Renal pelvis (tissue), 12 donors: ENCODE measurements at places on chromosomes 1 and 21. TPM values are rescaled to one million over a fixed set of nuclear protein-coding genes. Genes with fewer than 3 reads are reported as not detected.

GRCh38 chr1:209010475-209011230 is 572.9 kb upstream of the CAMK1G start:
- no peak for DNase-seq

DNA sequence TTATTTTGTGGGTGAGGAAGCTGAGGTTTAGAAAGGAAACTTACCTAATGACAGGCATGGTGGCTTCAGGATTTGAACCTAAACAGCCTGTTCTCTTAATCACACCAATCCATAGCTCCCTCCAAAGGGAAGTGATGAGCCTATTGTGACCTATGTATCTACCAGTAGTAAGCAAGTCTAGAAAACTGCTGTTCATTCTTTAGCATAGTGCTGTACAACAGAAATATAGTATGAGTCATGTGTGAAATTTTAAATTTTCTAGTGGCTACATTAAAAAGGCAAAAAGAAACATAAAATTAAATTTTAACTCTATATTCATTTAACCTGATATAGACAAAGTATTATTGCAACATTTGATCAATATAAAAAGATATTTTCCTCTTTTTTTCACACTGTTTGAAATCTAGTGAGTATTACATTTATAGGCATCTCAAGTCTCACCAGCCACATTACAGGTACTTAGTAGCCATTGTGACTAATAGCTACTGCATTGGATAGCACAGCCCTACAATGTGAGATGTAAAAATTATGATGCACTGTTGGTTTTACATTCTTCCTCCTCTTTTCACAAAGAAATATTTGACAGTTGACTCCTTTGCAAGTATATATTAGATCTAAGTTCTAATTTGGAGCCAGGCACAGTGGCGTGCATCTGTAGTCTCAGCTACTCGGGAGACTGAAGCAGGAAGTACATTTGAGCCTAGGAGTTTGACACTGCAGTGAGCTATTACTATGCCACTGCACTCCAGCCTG is 16.6 kb downstream of the IPO9 start:
- no peak for DNase-seq

DNA sequence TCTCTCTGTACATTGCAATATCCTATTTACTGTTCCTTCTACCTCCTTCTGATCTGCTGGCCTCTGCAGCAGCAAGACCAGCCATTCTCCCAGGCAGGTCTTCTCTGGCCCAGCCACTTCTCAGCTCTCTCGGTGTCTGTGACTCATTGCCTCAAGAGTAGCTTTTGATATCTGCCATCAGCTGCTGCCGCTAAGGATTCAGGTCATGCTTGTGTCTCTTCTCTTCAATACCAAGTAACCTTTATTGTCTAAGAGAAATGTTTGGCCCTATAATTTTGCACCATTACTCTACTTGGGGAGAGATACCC is 101.8 kb downstream of the TMEM53 start:
- DNase-seq: no peak

DNA sequence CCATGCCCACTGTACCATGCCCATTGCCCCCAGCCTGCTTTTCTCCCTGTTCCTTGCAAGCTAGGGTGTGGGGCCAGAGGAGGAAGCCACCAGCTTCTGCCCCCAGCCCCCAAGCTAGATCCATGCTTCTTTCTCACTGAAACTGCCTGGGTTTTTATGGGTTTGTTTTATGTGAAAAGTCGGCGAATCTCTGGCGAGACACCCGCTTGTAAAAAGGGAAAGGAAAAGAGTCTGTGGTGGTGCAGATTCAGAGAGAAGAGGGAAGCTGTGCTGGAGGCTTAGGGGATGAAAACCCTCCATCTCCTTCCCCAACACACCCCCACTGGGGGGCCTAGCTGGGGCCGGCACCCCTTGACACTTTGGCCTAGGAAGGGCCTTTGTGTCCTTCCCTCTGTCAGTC is 26.2 kb downstream of the GRHL3 start:
- no peak for DNase-seq

GRCh38 chr1:15734901-15735300 is 1.2 kb upstream of the SLC25A34 start:
- no peak for DNase-seq

DNA sequence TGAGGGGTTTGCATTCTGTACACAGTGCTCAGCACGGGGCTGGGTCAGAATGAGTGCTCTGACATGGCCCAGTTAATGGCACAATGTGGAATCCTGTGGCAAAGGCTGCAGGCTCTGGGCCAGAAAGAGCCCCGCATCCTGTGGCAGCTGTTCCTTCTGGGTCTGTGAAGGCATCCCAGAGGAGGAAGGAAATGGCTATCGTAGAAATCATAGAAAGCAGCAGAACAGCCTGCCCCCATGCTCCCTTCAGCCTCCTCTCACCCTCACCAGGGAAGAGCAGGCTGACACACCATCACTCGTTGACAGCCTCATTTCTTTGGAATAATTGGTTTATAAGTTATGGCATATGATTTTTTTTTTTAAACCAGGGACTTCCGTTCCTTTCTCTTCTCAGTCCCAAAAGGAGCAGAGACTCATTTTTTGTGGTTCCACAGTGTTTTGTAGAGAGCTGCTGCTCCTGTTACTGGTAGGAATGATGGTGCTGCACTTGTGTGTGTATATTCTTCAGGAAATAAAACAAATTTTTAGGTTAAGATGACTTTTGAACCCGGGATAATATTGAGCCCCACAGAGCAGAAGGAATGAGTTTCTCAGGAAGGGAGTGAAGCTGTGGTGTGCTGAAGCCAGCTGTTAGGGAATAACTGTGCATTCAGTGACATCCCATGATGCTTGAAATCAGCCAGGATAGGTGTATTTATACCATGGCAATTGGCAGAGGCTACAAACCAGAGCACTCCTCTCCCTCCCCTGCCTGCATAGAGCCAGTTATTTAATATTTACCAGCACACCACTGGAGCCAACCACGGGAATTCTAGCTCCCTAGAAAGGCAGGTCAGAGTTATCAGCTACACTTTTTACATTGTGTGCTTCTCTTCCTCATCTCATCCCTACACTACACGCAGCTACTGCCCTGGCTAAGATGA is 32.0 kb downstream of the PLXNA2 start:
- no peak for DNase-seq

GRCh38 chr1:108043707-108044106 is 78.7 kb upstream of the VAV3 start:
- no peak for DNase-seq

- DNase-seq: no peak
Observed at GRCh38 chr1:2969011-2969844, 52.0 kb upstream of the ACTRT2 start.

- no peak for DNase-seq
Observed at GRCh38 chr1:153180556-153180955, 22.7 kb upstream of the LELP1 start.

- peak; percentile 90 for DNase-seq
Observed at GRCh38 chr1:33180911-33181890, 642 bp downstream of the TRIM62 start.

DNA sequence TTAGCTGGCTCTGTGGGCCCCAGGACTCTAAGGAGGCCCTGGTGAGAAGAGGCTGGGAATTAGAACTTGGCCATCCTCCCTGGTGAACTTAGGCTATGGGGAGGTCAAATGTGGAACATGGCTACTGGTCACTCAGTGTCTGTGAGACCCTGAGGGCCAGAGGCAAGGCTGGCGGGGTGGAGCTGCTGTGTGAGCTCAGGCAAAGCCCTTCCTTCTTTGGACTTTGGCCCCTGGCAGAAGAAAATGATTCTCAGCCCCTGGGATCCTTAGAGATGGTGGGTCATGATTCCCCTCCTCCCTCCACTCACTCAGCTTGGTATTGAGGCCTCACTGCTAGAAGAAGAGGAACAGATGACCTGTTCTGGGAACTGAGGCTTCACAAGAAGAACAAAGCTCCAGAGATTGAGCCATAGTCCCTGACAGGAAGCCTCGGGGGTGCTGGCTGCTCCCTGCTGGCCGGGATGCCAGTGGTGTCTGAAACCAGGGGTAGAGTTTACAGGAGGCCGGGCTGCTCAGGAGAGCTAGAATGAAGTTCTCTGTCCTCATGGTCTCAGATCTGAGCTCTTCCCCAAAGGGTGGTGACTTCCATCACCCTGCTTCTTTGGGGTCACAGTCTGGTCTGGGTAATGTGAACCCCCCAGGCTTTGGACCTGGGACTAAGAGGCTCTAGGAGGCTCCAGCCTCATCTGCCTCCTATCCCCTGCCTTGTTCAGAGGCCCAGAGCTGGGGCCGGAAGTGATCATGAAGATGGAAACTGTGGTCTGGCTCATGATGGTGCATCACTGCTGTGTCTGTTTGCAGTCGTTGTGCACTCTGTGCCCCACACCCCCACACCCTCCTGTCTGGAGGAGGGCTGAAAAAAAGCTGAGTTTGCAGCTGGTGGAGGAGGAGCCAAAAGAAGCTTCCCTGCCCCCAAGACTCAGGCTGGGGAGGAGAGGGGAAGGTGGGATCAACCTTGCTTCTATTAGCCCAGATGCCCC is 905 bp downstream of the BTBD19 start:
- peak; percentile 31 for DNase-seq

DNA sequence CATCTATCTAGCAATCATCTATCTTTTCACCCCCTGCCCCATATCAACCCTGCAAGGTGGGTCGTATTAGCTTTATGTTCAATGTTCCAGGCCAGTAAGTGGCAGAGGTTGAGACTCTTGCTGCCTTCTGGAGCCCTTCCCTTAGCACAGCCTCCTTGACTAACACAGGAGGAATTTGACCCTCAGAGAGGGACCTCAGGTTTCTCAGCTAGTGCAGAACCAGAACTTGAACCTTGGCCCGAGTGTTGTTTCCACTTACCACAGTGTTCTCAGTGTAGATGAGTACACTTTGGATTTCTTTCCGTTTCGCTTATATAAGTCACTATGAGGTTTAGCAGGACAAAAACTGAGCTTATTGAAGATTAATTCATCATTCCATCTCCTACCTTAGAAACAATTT is 11.1 kb upstream of the ATF3 start:
- no peak for DNase-seq

GRCh38 chr1:17232759-17233661 is 15.9 kb upstream of the PADI3 start:
- no peak for DNase-seq

GRCh38 chr1:210402560-210402959 is 73.9 kb downstream of the HHAT start:
- no peak for DNase-seq

- DNase-seq: no peak
Observed at GRCh38 chr1:3113047-3113740, 44.2 kb downstream of the PRDM16 start.

The LCE1E gene
- not detected for polyA plus RNA-seq

The TMEM81 gene
- polyA plus RNA-seq: 3.7 TPM
